ENCODE measurements at places on chromosomes 7 and 10.

- DNase-seq = no peak
Measured at GRCh38 chr7:153859239-153859638, 193.0 kb upstream of the DPP6 start.

DNA sequence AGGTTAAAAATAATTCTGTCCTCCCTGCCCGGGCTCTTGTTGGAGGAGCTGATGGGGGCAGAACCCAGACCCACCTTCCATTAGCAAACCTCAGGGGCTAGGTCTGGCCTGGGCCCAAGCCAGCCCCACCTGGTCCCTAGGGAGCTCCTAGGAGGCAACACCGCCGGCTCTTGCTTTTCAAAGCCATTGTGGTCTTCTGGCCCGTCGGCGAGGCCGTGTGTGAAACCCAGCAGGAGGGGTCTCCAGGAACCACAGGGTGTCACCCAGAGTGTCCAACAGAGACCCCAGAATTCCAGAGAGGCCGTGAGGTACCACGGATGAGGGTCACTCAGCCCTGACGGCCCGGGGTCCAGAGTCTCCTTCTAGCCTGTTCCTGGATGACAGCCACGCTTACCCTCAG, 16.6 kb upstream of the PDGFA start:
- no peak for DNase-seq

- DNase-seq = no peak
Measured at GRCh38 chr7:67343114-67343513, 346.5 kb downstream of the TYW1 start.

DNA sequence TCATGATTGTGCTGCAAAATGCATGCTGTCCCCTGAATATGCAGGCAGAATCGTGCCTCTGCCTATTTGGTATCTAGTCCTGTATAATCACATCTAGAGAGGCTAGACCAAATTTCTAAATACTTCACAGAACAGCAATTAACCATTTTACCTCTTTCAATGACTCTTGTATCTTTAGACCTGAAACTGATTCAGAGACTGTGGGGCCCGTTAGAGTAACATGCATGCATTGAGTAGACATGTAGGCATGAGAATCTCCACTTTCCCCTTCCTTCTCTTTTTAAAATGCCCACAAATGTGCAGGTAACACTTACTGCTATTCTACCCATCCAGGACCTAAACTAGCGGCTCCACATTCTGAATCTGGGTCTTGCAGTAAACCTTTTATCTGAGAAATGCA, 8.8 kb downstream of the ZNF92 start:
- no peak for DNase-seq

GRCh38 chr10:60816628-60817397, 38.5 kb downstream of the CDK1 start:
- peak; percentile 23 for DNase-seq

DNA sequence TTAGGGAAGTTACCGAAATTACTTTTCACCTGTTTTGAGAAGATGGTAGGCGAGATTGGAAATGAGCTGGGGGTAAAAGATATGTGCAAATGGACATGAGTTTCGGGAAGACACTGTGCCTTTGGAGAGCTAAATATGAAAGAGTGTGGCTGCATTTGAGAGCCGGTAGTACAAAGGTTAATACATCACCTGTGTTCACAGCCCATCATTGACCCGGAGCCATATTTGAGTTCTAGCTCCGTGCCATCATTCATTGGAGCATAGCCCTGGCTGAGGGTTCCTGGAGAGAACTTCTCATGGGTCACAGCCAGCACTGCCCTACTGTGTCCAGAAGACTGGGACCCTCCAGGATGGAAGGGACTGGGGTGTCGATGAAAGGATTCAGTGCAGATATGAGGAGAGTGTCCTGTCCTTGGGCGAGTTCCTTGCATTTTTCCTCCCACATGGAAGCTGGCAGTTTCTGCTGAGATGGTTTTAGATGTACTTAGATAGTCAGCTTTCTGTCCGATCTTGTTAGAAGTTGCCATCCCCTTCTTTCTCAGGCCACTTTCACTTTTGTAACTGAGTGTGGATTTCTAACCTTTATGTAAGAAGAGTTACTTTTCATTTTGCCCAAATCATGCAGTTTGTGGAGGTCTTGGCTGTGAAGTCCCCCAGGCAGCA, 138.8 kb downstream of the JCAD start:
- DNase-seq = no peak

DNA sequence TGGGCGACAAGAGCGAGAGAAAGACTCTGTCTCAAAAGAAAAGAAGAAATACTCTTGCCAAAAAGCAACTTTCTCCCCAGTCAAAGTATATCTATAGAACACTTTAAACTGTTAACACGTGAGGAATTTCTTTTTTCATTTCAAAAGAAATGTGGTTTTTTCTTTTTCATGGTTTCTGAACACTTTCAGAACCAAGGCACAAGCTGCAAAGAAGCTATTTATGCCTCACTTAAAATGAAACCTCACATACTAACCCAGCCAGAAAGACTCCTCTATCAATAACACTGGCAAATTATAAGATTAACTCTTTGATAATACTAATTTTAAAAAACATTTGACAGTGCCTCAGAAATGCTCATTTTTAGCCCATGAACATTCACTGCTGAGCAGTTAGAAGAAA, 20.9 kb downstream of the TBX20 start:
- DNase-seq = no peak

DNA sequence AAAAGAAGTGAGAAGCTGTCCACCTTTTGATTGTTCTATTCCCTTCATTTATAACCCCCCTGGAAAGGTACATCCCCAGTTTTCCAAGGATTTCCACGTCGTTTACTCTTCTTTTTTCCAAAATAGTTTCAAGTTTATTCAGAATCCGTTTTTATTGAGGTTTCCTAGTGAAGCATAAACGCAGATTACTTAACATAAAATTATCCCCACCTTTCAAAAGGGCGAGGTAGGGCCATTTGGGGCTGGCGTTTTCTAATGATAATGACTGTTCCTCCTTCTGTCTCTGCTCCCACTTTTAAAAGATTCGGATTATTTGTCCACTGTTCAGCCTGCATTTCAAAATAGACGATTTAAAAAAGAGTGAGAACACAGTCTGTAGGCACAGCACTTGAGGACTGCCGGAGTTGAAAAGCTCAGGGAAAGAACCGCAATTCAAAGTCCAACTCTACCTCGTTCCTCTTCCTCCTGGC, 165.2 kb upstream of the PPP1R3A start:
- DNase-seq = no peak

GRCh38 chr10:11141571-11142091, 124.0 kb downstream of the CELF2 start:
- DNase-seq = no peak

DNA sequence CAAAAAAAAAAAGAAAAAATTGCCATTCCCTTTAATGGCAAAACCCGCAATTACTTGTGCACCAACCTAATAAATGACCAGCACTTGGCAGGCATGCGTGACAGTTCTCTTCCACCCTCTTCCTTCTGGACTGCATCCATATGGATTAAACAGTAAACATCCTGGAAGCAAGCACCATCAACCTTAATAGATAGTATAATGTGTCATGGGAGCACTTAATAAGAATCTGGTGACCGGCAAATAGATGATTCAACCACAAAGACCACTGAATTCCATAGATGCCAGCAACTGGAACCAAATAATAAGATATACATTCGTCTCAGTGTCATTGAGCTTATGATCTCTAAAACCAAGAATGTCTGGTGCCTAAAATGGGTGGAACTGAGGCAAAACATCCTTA, 610.2 kb downstream of the CALN1 start:
- DNase-seq = no peak

DNA sequence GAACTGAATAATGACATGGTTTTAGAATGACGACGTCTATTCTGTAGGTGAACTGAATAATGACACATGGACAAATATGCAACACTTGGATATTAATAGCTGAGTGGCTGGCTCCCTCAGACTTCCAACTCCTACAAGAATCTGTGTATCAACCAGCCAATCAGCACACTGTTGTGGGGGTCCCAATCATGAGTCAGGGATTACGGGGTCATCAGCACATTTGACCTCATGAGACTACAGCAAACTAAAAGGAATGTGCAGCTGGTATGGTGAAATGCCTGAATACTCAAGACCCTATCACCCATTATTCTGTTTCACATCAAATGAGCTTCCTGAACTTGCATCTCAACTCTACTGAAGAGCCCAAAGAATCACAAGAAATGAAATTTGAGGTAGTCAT, 192.5 kb downstream of the ANK3 start:
- no peak for DNase-seq

- DNase-seq = no peak
Measured at GRCh38 chr10:130686689-130687300, 550.6 kb downstream of the GLRX3 start.

DNA sequence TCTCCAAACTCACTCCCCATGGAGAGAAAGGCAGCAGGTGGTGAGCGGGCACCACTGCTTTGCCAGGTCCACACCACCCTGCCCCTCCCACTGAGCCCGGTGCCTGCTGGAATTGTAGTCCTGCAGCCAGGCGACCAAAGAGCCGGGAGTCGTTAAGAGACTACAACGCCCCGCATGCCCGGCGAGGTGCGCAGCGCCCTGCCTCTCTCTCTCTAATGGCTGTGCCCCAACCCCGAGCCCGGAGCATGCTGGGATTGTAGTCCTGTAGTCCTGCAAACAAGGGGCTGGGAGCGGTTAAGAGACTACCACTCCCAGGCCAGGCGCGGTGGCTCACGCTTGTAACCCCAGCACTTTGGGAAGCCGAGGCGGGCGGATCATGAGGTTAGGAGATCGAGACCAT, 8.1 kb upstream of the ZNF727 start:
- no peak for DNase-seq

DNA sequence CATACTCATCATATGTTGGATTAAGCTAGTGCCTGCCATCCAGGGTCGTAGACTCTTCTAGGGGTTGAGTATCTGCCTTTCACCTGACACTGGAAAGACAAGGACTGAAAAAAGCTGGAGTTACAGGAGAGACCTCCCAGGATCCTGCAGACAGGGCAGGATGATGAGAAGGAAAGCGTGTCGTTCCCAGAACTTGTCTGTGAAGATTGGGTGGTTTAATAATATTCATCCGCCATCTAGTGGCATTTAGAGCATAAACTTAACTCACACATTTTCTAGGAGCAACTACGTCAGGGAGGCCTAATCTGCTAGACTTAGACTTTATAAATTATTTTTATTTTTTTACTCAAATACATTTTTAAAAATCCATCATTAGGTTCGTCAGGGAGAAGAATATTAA, 59.6 kb downstream of the ADRB1 start:
- no peak for DNase-seq

DNA sequence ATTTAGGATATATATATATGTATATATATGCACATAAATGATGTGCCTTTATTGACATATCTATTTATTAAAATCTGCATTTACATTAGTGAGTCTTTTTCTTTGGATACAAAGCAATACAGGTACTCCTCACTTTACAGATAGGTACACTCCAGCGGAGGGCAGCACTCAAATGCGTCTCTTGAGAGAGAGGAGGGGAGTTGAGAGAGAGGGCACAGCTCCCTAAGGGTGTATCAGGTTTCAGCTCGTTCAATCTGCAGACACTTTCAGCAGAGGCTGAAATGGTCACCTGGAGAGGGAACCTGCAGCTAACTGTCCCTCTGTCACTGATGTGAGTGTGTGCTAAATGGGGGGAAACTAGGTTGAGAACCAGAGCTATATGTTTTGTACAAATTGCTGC, 21.5 kb downstream of the C10orf53 start:
- DNase-seq = no peak

DNA sequence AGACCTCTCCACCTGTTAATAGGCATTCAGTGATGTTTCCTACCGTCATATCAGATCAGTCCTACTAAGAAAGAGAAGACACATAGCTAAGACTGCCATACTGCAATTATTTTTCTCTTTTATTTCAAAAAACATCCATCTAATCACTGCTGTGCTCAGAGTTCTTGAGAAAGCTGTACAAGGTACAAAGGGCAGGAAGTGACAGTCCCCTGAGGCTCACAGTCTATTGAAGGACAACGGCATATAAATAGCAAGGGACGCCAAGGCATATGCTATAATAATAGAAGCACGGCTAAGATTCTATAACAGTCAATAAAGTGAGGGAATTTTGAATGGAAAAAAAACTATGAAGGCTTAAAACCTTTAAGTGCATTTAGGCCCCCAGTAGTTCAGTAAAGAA, 415.3 kb upstream of the NRP1 start:
- no peak for DNase-seq

DNA sequence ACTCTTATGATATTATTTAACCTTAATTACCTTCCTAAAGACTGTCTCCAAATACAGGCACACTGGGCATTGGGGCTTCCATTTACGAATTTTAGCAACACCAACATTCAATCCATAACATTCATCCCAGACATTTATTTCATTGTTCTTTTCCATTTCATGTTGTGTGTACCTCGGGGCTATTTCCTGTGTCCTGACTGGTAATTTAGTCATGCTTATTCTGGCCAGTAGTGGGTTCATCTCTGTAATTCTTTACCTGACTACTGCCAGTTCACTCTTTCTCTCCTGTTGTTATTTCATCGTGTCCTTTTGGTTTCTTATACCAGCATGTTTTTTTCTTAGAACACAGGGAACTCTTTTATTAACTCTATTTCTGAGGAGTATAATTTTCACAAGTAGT, 225.7 kb downstream of the PLXDC2 start:
- DNase-seq = no peak

DNA sequence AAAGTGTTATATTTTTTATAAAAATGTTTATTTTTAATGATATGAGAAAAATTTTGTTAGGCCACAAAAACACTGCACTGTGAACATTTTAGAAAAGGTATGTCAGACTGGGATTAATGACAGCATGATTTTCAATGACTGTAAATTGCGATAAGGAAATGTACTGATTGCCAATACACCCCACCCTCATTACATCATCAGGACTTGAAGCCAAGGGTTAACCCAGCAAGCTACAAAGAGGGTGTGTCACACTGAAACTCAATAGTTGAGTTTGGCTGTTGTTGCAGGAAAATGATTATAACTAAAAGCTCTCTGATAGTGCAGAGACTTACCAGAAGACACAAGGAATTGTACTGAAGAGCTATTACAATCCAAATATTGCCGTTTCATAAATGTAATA, 64.8 kb upstream of the CAPZA2 start:
- no peak for DNase-seq

DNA sequence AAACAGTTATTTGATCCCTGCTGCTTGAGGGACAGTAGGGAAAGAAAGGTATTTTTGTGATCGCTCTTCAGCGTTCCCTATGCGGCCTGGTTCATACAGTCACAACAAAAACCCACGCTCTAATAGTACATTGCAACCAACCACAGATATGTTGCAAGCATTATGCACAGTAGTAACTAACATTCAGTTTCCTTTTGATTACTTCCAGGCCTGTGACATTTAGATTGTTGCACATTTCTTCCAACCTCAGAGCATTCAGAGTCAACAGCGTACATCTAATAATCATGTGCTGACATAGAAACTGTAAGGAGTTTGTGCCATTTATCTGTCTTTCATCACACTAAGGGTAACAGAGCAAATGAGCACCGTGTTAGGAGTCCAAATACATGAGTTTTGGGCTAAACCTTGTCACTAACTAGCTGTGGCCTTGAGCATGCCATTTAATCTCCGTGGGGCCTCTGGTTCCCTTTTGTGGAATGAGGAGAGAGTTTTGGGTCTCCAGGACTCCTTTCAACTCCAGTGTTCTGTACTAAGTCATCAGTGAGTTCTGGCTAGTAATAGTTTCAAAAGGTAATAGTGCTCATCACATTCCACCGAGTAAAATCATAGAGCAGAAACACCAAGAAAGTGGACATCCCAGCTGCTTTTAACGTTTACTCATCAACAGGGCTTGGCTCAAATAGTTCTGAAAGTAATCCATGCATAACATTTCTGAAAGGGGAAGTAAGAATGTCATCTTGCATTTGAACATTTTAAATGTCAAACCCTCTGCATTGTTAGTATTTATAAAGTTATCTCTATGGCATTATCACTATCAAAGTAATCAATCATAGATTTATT, 99.0 kb upstream of the FZD1 start:
- DNase-seq = no peak

- DNase-seq = no peak
Measured at GRCh38 chr10:97518301-97519043, 19.7 kb downstream of the UBTD1 start.
